ENCODE measurements at places on chromosomes 7 and 10.

- no peak for DNase-seq
Observed at GRCh38 chr7:31646942-31647341, 40.1 kb upstream of the PPP1R17 start.

GRCh38 chr7:148882841-148883265 is 1.2 kb downstream of the EZH2 start:
- DNase-seq, result no peak

- DNase-seq, result no peak
Observed at GRCh38 chr7:46844486-46844885, 737.4 kb downstream of the TNS3 start.

GRCh38 chr10:113300617-113301016 is 252.2 kb upstream of the HABP2 start:
- DNase-seq, result no peak

DNA sequence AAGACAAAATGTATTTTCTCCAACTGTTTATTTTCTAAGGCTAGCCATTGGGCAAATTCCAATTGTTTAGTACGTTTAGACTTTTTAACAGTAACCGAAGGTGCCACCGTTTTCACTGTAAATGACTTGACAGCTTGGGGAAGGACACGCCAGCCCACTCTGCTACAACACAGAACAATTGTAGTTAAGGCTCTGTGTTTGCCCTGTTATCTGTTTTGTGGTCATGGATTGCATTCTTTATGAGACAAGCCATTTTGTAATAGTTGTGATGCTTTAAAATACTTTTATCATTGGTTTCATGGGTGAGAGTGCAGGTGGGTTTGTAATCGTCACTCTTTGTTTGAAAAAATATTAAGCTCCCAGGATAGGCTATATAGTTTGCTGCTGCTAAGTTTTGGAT is 6.6 kb upstream of the PITRM1 start:
- no peak for DNase-seq

DNA sequence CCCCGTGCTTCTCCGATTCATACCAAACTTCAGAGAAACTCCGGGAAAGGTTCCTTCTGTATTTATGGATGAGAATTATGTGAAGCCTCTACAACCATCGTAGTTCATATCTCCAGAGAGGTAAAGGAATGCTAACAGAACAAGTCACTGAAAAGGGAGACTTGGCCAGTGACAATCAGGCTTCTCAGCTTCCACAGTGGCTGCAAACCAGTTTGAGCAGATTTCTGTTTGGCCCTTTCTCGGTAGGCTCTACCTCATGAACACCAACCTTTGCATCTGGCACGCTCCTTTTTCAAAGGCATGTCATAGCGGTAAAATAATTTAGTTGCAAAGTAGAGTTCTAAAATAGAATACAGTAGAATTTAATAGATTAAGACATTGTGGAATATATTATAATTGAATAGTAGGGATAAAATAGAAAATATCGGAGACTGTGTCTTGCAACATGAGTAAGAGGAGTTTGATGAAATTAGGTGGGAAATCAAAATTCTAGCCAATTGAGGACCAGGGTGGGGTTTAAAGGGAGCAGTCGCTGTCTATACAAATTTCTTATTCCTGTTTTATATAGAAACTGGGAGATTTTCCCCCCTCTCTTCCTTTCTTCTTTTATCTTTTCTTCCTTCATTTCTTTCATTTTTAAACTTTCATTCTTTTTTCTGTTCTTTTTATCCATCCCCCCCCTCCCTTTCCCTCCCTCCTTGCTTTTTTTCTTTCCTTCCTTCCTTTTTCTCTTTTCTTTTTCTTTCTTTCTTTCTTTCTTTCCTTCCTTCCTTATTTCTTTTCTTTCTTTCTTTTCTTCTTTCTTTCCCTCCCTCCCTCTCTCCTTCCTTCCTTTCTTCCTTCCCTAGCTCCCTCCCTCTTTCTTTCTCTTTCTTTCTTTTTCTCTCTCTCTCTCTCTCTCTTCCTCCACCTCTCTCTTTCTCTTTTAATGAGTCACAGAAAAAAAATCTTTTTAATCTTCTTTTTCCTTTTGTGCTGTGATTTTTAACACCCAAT is 161.5 kb upstream of the KLF6 start:
- no peak for DNase-seq

GRCh38 chr10:130958003-130958402 is 353.5 kb downstream of the TCERG1L start:
- no peak for DNase-seq

GRCh38 chr7:80428161-80429054 is 83.5 kb downstream of the GNAT3 start:
- no peak for DNase-seq

DNA sequence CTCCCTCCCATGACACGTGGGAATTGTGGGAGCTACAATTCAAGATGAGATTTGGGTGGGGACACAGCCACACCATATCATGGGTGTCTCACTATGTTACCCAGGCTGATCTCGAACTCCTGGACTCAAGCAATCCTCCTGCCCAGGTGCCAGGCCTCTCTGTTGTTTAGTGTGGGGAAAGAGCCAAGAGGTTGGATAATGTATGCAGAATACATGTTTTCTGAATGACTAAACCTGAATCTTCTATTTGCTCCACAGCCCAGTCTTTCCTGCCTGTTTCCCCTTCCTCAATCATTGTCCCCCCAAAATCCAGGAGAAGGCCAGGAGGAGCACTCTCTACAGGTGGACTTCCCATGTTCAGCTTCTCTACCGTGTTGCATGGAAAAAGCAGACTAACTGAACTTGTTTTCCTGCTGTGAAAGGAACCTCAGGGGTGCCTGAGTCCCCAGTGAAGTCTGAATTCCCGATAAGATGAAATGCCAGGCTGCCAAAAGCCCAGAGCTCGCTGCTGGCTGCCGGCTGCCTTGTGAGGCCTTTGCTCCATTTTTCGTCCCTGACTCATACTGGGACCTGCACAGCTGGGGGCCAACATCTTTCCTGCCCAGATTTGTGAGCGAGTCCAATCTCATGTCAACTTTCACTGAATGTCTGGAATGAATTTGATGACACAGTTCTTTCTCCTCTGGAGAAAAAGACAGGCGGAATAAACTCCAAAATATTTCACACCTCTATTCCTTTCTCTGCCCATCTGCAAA is 588.0 kb downstream of the CALN1 start:
- DNase-seq, result no peak

GRCh38 chr10:63588436-63589167 is 67.4 kb downstream of the REEP3 start:
- DNase-seq, result no peak

- DNase-seq, result no peak
Observed at GRCh38 chr10:52621635-52622079, 150.9 kb downstream of the MBL2 start.
